Caudate nucleus (tissue), 63 donors: ENCODE measurements at places on chromosomes 7 and 10.

- DNase-seq: no peak
Measured at GRCh38 chr7:148318102-148318811, 272.3 kb upstream of the C7orf33 start.

- no peak for DNase-seq
Measured at GRCh38 chr10:93334901-93335327, 147.2 kb downstream of the MYOF start.

DNA sequence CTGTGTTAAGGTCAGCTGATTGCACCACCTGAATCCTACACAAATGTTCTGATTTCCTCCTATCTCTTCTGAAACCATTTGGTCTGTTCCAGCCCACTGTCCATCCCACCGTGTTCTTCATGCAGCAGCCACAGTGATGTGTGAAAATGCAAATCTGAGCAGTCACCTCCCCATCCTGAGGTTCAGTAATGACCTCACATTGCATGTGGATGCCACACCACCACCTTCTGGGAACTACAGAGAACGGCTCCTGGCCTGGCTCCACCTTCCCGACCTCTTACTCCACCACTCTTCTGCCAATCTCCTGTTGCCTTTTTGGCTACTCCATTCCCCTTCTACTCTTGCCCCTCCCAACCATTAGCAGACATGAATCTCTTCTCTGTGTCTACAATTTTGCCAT, 244.4 kb downstream of the TNS3 start:
- DNase-seq: no peak

DNA sequence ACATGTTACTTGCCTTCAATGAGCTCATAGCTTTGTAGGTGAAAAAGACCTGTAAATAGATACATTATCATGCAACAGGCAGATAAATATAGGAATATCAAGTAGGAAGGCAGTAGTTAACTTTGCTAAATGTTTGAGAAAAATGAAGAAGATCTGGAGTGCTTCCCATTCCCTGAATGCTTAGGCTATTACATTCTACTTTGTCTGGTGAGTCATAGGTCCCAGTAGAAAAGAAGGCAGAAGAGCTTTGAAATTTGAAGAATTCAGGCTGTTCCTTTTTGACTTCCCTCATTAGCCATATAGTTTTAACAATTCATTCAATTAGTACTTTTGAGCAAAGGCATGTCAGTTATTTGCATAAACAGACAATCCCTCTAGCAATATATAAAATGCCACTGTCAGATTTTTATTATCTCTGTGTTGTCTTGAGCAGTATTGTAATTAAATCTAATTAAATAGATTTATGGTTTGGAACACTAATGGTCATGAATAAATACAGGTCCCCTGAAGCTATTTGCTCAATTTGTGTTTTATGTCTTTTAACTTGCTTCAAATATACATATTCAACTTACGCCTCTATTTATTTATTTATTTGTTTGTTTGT, 875.0 kb downstream of the REEP3 start:
- no peak for DNase-seq

- no peak for DNase-seq
Measured at GRCh38 chr10:45239642-45240041, 75.8 kb downstream of the OR13A1 start.

GRCh38 chr7:148318838-148319237, 271.7 kb upstream of the C7orf33 start:
- DNase-seq: no peak

DNA sequence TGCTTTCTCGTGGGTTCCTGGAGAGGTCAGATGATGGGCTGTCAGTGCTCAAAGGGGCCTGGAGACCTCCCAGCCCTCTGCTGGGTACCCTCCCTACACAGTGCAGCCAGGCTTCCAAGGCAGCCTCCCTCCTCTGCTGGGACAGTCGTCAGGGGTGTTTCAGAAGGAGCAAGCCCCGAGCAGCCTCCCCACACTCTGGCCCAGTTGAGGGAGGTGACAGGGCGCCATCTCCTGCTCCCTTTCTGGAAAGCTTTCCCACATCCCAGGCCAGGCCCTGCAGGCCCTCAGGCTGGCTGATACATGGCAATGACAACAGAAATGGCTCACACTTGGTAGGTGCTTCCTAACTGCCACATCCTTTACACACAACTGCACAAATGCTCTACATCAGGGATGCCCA, 32.1 kb downstream of the KCNMA1 start:
- no peak for DNase-seq

- DNase-seq: peak; percentile 60
Measured at GRCh38 chr10:107071301-107071700, 93.2 kb downstream of the SORCS1 start.

- peak; percentile 45 for DNase-seq
Measured at GRCh38 chr10:86376852-86377796, 10.5 kb upstream of the GRID1 start.

DNA sequence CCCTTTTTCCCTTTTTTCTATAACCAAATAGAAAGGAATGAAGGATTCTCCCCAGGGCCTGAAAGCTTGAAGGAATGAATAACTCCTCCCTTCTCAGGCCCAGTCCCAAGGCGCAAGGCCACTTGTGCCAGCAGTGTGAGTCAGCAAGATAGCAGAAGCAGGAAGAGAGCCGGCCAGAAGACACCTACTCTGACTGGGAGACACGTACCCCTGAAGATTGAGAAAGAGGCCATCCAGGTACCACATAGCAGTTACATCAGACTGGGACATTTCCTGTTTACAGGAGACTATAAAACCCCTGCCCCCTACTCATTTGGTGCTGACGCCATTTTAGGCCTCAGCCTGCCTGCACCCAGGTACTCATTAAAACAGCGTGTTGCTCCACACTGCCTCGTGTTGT, 65.5 kb downstream of the LRRC17 start:
- DNase-seq: no peak

- DNase-seq: no peak
Measured at GRCh38 chr10:103967448-103968071, 620 bp downstream of the SLK start.

DNA sequence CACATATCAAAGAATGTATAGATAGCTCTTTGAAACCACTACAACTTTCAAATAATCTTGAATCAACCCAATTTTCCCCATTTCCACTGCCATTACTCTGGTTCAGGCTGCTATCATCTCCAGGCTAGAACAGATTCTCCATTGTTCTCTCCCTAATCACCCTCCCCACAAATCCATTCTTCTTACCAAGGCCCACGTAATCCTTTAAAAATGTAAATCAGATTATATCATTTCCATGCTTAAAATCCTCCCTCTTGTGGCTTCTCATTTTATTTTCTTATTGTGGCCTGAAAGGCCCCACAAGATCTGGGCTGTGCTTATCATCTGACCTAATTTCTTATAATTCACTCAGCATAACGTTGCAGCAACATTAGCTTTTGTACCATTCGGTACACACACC, 3.0 kb upstream of the PON1 start:
- DNase-seq: no peak

DNA sequence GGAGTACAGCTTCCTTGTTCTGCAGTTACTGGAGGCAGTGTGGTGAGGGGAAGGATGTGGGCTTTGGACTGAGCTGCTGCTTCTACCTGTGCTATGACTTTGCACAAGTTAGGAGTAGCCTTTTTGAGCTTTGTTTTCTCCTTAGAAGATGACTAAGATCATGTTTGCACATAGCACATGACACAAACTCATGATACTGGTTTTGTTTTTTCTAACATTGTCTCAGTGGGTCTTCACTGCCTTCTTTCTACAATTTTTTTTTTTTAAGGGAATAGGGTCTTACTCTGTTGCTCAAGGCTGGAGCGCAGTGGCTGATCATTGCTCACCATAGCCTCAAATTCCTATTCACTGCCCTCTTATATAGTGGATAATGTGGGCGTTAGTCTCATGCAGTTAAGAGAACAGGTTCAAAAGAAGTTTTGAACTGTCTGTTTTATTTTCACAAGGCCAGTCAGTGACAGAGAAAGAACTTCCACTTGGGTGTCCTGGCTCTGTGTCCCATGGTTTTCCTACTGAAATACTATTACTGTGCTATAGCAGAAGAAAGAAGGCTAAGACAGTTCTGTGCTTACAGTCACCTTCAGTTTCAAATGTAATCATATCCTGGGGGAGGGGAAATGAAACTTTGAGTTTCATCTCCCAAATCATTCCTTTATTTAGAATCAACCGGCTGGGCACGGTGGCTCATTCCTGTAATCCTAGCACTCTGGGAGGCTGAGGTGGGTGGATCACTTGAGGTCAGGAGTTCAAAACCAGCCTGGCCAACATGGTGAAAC, 72.0 kb downstream of the KAT6B start:
- no peak for DNase-seq

DNA sequence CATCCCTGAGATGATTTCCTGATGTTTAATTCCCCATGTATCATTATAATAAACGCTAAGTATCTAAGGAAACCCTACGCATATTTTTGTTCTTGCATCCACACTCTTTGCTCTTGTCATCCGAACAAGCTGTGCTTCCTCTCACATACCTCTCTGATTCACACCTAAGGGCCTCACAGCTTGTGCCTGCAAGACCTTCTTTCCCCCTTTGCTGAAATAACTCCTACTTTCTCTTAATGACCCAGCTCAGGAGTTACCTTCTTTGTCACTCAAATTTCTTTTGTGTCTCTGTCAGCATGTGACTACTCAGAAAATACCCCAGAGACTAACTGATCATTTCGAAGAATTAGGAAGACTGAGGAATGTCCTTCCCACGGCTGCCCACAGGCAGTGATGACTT, 209.3 kb upstream of the IMMP2L start:
- DNase-seq: no peak

DNA sequence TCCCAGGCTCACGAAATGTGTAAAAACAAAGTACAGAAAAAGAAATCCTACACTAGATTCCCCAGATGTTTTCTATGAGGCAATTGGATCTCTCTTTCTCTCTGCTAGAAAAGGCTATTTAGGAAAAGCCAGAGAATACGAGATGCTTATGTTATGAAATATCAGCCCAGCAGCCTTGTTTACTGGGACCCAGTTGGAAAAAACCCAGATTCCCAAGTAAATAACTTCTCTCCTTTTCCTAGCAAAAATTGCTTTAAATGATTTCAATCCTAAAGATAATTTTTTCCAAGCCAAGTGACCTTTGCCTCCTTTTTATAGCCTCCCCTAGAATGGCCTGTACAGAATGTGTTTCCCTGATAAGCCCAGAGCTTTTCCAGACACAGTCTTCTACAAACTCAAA, 199.3 kb downstream of the PLXNA4 start:
- no peak for DNase-seq

- DNase-seq: no peak
Measured at GRCh38 chr10:26491276-26491675, 53.1 kb downstream of the APBB1IP start.
